HCT116 (cell line): ENCODE measurements at places on chromosomes 13 and 19. TPM values are rescaled to one million over a fixed set of nuclear protein-coding genes. Genes with fewer than 3 reads are reported as not detected.

The CTXN1 gene
- total RNA-seq, result 56.0 TPM

The RUBCNL gene
- total RNA-seq, result 0.42 TPM

The PPAN gene
- 101 TPM for total RNA-seq

The SHD gene
- 2.0 TPM for total RNA-seq

The DDX49 gene
- 51.9 TPM for total RNA-seq

The CADM4 gene
- total RNA-seq, result 28.7 TPM

The CGB7 gene
- 5.4 TPM for total RNA-seq

The CD33 gene
- total RNA-seq, result 3.1 TPM

The MATK gene
- total RNA-seq, result not detected

The ZNF726 gene
- not detected for total RNA-seq

The CRX gene
- not detected for total RNA-seq

The CGB3 gene
- total RNA-seq, result not detected

The MLNR gene
- not detected for total RNA-seq

The CYP4F2 gene
- total RNA-seq, result 1.1 TPM

The DLL3 gene
- 0.17 TPM for total RNA-seq

The SPTBN4 gene
- total RNA-seq, result 4.6 TPM

The LYL1 gene
- total RNA-seq, result 2.6 TPM

The ZNF763 gene
- not detected for total RNA-seq

The MEDAG gene
- total RNA-seq, result not detected

The GNA15 gene
- 1.5 TPM for total RNA-seq

The LILRB2 gene
- total RNA-seq, result not detected

The SIX5 gene
- 18.3 TPM for total RNA-seq

The OR4F17 gene
- not detected for total RNA-seq

The ZNF738 gene
- total RNA-seq, result 6.0 TPM

The SH2D3A gene
- total RNA-seq, result 75.7 TPM

The SIGLEC11 gene
- not detected for total RNA-seq

The SRRM5 gene
- total RNA-seq, result not detected

The ZIM2 gene
- not detected for total RNA-seq

The SEMA6B gene
- 58.4 TPM for total RNA-seq

The TGFBR3L gene
- 30.9 TPM for total RNA-seq

The ZNF266 gene
- 9.4 TPM for total RNA-seq

The DIRAS1 gene
- 33.7 TPM for total RNA-seq

The UNC13A gene
- 29.0 TPM for total RNA-seq

The RNF113B gene
- total RNA-seq, result not detected

The SLC6A16 gene
- 5.0 TPM for total RNA-seq

The RXFP2 gene
- total RNA-seq, result not detected

The SPIB gene
- 0.96 TPM for total RNA-seq

The EPSTI1 gene
- total RNA-seq, result 0.69 TPM

The ERICH6B gene
- total RNA-seq, result not detected

The DMPK gene
- 52.5 TPM for total RNA-seq

The ARL11 gene
- total RNA-seq, result not detected

The PBX4 gene
- 11.6 TPM for total RNA-seq

The FFAR1 gene
- total RNA-seq, result not detected

The ICAM4 gene
- total RNA-seq, result not detected

The LRRC4B gene
- total RNA-seq, result 0.89 TPM

The TRAPPC5 gene
- 101 TPM for total RNA-seq

The PEG3 gene
- 0.34 TPM for total RNA-seq

The GZMM gene
- total RNA-seq, result 0.59 TPM

The FUT2 gene
- 12.5 TPM for total RNA-seq

The MISP gene
- total RNA-seq, result 38.2 TPM

The SPRY2 gene
- total RNA-seq, result 7.2 TPM

The SHC2 gene
- 2.5 TPM for total RNA-seq

The TEX101 gene
- total RNA-seq, result not detected

The FPR1 gene
- not detected for total RNA-seq
